ENCODE measurements at places on chromosomes 12 and 14.

DNA sequence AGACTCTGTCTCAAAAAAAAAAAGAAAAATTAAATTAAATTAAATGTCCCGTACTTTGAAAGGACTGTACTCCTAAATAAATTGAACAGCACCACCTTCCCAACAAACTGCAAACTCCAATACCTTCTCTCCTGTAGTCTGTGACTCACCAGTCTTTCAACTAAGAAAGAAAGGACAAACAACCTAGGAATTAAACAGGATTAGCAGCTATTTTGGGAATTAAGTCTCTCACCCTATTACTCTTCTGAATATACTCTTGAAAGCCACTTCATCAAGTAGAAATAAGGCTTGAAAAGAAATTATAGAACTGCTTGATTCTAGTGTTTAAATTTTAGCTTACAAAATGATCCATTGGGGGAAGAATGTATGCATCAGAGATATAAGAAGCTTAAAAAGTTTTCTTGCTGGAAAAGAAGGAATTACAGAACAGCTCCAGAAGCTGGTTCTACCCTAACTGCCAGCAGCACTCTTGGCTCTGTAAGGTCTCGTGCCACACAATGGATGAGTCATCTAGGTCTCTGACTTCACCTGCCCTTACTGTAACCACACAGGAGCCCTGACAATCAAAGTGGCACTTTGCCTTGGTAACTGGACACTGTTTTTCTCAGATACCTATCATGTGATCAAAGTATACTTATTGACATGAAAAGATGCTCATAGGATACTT lies 57.0 kb upstream of the CERS5 start:
- peak; percentile 82 for DNase-seq

GRCh38 chr12:91249518-91250272 lies 67.1 kb upstream of the DCN start:
- no peak for DNase-seq

DNA sequence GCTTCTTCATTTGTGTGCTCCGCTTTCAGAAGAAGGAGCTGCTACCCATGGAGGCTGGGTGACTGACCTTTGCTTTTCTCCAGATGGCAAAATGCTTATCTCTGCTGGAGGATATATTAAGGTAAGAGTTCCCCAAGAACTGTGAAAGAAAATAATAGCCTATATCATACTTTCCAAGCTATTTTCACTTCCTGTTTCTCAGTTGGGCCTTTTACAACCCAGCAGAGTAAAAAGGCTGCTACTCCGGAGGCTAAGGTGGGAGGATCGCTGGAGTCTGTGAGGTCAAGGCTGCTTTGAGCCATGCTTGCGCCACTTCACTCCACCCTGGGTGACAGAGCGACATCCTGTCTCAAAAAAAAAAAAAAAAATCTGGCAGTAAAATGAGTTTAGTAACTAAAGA lies 82.1 kb downstream of the APAF1 start:
- no peak for DNase-seq

DNA sequence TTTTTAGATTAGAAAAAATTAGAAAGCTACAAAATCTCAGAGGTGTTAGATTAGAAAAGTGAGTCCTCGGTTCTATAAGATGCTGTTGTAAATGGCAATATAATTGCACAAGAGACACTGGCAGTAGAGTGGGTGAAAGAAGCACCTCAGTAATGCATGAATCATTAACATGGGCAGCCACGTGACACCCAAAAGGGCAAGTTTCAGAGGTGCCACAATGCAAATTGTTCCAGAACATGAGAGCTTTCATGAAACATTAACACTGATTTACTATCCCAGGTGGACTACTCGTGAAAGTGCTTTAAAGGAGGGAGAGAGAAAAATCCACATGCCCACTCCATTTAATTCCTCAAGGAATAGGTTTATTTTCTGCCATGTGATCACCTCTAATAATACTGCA lies 108.4 kb downstream of the PTPRR start:
- no peak for DNase-seq

Data from CD4-positive, alpha-beta T cell treated with Interleukin-4 for 4 hours (primary cell).